ENCODE measurements at places on chromosomes 11 and 22. TPM values are rescaled to one million over a fixed set of nuclear protein-coding genes. Genes with fewer than 3 reads are reported as not detected.

Gene RELT
- total RNA-seq: 10.5 TPM

DNA sequence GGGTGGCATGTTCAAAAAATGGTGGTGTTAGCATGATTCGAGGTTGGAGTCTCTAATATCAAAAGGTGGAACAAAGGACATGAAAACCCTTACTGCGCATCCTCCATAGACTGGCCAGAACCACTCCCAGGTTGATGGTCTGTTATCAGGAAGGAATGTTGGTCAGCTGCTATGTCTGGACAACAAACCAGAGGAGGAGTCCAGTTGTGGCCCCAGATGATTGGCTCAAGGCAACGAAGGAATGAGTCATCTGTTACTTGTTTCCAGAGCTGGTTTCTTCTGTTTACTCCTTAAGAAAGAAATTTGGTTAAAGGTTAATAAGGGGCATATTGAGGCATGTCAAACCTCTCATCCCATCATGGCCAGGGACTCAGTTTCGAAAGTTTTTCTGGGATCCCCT, 56.8 kb upstream of the GRIA4 start:
- DNase-seq: no peak

DNA sequence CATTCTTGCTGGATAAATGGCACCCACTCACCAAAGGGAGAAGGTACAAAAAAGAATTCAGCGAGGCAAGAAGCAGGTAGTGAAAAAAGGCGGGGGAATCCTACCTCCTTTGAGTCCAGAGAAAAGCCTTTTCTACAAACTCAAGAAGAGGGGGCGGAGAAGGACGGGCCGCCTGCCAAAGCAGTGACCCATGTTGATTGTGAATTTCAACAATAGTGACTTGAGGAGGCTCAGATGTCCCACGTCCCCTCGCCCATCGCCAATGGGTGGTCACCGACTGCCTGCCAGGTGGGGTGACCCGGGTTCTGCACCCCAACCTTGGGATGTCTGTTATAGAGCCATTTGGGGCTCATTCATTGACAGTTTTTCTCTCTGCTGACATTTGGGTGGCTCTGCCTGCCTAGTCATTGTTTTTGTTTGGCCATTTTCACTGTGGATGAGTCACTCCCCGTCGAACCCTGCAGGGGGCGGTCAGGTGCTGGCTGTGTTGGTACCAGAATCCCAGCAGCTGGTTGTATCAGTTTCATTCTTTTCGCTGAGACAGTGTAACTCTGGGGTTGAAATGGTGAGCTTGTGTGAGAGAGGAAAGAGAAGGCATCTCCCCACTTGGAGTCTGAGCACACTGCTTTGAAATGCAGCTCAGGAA, 163.4 kb upstream of the NCAM1 start:
- DNase-seq: no peak

- DNase-seq: no peak
These were observed 42.1 kb upstream of the SEZ6L start for GRCh38 chr22:26127126-26127525.

DNA sequence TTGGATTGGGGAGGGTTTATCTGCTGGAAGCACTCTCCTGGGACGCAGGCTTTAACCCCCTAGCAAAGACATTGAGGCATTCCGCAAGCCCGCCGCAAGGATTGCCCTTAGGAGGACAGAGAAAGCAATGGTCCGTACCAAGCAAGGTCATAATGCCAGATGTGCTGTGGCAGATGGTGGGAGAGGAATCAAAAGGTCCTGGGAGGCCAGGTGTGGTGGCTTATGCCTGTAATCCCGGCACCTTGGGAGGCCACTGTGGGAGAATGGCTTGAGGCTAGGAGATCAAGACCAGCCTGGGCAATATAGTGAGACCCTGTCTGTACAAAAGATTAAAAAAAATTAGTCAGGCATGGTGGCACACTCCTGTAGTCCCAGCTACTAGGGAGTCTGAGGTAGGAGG, 12.4 kb upstream of the PRAME start:
- DNase-seq: no peak

DNA sequence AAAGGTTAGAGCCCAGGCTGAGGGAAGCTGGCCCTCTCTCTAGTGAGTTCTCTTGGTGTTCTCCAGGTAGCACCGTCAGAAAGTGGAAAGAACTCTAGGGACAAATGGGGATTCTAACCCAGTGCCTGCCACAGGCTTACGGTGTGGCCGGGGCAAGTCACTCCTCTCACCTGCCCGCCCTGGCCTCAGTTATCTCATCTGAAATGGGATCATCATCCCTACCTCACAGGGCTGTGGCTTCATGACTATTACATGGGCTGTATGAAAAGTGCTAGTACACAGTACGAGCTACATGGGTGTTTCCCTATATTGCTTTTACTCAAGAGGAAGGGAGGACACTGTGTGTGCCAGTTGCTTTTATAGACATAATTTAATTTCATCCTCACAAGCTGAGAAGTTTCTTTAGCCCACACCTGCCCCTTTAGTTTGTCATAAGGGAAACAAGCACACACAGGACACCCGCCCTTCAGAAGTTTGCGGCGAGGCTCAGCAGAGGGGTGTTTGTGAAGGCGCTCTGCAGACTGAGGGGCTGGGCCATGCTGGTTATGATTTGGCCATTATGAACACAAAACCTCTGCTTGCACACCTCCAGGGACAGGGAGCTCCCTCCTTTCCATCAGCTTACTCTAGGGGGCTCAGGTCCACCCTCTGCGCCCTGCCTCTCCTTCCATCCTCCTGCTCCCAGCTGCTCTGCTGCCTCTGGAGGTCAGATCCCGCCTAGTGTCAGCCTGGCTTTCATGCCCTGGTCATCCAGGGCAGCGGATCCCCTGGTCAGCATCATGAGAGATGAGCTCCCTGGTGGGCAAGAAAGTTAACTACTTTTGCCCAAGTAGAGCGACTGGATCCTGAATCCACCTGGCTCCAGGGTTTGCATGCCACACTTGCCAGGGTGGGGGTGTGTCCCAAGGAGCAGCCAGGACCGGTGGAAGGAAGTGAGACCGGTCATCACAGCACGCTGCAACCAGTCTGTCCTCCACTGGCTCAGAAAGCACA, 1.2 kb downstream of the KLHL35 start:
- DNase-seq: peak; percentile 9

Gene MMP1
- total RNA-seq: 0.17 TPM

Gene IGF2
- 112 TPM for total RNA-seq

- DNase-seq: peak; percentile 11
These were observed 93.1 kb upstream of the FGF3 start for GRCh38 chr11:69912161-69912910.

DNA sequence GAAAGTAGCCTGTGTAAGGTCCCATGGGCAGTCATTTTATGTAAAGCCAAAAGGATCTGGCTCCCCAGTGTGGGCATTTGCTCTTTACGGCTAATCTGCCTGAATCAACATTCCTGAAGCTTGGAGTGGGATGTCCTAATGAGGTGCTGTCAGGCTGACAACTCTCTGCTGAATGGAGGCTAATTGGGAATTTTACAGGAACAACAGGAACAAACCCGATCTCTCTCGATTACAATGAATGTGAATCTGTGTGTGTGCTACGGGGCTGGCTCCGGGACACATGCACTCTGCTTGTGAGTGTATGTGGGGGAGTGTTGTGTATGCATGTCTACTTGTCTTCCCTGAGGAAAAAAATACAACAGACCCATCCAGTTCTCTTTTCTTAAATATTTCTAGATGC, 415.2 kb downstream of the TENM4 start:
- DNase-seq: no peak

- no peak for DNase-seq
These were observed 297.7 kb upstream of the CCDC90B start for GRCh38 chr11:83583757-83584366.

DNA sequence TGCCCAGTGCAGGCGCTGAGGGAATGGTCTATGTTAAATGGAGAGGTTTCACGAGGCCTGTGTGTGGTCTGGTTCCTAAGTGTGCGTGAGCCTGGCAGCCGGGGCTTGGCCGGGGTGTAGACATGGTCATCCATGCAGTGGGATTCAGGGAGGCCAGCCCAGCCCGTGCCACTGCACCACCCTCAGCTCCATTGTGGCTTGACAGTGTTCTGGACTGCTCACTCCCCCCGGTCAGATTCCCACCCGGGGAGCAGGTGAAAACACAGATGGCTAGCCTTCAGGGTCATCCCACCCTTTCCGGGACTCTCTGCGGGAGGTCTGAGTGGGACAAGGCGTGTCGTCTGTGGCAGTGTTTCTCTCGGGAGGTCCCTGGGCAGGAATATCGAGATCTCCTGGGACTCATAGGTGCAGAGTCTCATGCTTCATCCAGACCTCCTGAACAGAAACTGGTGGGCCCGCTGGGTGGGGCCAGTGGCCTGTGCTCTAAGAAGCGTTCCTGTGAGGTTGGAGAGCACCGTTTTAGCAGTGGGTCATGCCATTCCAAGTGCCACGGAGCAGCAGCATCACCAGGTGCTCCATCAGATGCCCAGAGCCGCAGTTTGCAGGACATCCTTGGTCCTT, 52.3 kb downstream of the ST14 start:
- DNase-seq: no peak

Gene NCAPD3
- total RNA-seq: 5.9 TPM

DNA sequence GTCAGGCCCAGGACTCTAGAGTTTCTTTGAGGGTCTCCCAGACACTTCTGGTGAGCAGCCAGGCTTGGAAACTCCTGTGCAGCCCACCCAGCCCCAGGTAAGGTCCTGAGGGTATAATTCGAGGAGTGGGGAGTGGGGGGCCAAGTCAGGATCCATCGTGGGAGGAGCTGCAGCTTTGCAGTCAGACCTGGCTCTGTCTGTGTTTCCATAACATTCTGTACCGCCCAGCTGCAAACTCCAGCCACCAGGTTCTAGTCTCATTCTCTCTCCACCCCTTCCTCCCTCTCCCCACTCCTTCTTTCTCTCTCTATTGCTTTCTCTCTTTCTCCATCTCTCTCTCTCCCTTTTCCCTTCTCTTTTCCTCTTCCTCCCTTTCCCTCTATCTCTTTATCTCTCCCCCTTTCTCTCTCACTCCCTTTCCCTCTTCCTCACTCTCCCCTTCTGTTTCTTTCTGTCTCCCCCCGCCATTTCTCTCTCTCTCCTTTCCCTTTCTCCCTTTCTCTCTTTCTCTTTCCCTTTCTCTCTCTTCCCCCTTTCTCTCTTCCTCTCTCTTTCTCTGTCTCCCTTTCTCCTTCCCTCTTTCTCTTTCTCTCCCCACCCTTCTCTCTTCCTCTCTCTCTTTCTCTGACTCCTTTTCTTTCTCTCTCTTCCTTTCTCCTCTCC, 127.2 kb downstream of the MN1 start:
- no peak for DNase-seq

Gene MRPL21
- 67.5 TPM for total RNA-seq

GRCh38 chr11:73804712-73805111, 17.0 kb downstream of the MRPL48 start:
- no peak for DNase-seq

Gene CNGA4
- total RNA-seq: not detected

DNA sequence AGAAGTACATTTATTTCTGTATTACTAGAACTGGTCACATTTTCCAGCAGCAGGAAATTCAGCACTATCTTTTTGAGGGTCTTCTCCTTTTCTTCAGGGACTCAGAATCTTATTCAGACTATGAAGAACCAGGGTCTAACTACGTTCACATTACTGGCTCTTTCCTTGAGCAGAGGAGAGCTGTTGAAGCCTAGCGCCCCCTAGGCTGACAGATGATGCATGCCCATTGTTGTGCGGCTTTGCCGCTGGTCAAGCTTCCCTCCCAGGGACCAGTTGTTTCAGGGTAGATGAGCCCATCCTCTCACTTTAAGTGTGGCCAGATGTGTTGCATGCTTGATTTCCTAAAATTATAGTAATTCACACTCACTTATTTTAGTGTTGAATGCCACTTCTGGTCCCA, 168.2 kb upstream of the PDGFD start:
- no peak for DNase-seq

GRCh38 chr11:75351791-75352587, 528 bp upstream of the ARRB1 start:
- peak; percentile 73 for DNase-seq

DNA sequence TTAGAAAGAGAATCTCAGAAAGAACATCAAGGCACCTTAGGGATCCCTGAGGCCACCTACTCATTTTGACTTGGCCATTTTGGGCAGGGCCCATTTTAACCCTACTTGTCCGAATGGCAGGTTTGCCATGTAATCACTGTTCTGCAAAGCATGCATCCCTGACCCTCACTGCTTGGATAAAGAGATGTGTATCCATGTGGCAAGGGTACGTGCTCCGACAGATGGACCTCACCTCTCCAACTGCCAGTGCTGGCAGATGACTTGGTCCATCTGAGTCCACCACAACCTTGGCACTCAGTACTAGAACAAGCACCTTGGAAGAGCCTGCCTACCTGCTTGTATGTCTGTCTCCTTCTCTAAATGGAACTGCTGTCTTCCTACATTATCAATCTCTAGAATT, 139.4 kb downstream of the SPATA19 start:
- no peak for DNase-seq

Gene SAA1
- 40.7 TPM for total RNA-seq

DNA sequence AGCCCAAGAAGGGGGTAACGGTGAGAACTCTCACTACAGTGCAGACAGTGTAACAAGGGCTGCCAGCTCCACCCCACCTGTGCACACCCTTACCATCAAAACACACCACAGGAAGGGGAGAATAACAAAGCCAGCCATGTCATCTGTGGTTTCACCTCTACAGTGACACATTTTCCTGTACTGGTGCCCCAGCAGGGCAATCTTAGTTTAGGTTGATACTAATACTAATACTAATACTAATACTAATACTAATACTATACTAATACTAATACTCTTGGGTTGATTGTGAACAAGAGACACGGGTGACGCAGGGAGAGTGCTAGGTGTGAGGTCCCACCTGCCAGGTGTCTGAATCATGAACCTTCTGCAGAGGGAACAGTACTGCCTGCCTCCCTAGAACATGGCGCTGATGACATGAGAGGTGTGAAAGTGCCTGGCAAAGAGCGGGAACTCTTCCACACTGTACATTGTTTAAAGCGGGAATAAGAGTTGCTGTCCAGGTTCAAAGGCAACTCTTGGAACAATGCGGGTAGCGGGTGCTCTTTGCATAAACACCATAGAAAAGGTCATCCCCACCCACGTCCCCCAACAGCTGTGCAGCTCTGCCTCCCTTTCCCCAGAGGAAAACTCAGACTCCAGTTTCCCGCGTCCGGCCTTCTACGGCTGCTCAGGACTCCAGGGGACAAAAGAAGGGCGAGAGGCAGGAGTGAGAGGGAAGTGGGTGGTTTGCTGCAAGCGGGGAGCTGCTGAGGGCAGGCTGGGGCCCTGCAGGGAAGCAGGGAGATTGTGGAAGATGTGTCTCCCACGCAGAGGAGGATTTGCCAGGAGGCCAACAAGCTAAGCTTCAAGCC, 25.0 kb upstream of the TMPRSS4 start:
- peak; percentile 38 for DNase-seq

- DNase-seq: peak; percentile 29
These were observed 13.2 kb downstream of the MYH9 start for GRCh38 chr22:36374603-36375024.

Gene MARK2
- 24.9 TPM for total RNA-seq

DNA sequence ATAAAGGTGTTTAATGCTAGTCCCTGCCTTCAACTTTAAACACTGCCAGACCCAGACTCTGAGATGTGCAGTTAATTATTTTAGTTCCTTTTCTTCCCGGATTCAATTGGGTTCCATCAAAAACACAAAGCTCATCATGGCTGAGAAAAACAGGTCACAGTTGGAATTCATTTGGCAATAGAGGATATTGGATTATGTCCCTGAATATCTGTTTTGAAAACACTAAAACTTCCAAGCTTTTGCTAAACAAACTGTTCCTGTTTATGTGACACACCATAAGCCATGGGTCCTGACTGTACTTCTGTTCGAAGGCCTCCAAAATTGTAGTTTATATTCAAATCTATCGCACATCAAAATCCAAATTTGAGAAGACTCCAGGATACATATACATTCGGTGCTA, 150.7 kb downstream of the TRPC6 start:
- no peak for DNase-seq
